ENCODE measurements at places on chromosomes 4 and X.

- peak; percentile 66 for DNase-seq
Observed at GRCh38 chr4:144787365-144788258, 141.7 kb downstream of the HHIP start.

- DNase-seq: no peak
Observed at GRCh38 chr4:15109600-15109999, 107.3 kb downstream of the CPEB2 start.

DNA sequence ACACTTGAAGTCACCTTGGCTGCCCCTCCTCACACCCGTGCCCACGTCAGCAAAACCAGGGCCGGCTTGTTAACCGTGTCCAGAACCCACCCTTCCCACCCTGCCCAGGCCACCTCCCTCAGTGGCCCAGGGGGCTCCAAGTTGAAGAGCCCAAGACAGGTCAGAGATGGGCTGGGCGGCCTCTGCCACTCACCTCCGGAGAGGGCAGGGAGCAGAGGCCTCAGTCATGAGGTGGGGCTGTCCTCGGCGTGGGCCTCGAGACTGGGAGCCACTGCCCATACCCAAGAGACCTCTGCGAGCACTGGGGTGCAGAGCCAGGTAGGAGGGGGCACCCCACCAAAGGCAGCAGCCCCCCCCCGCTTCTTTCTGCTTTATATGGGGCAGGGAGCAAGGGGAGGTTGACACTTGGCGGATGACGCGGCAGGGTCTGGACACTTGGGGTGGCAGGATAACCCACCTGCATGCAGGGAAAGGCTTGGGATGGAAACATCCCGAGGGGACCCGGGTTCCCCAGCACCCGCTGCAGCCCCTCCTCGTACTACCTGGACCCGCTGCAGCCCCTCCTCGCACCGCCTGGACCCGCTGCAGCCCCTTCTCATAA is 38.0 kb upstream of the SPON2 start:
- no peak for DNase-seq

GRCh38 chr4:174873931-174874330 is 44.2 kb upstream of the ADAM29 start:
- DNase-seq: peak; percentile 42

GRCh38 chrX:22163326-22163725 is 109.4 kb upstream of the CBLL2 start:
- no peak for DNase-seq
